Natural killer cell (primary cell): ENCODE measurements at places on chromosomes 3 and 15. TPM values are rescaled to one million over a fixed set of nuclear protein-coding genes. Genes with fewer than 3 reads are reported as not detected.

GRCh38 chr15:53759411-53759931 is at the start of gene WDR72:
WDR72 (minus strand) TSS chr15:53759663; CDS start chr15:53733149, 26,514 bp downstream.
- DNase-seq, result no peak
- H3K4me3 ChIP-seq, result no peak within 1 kb of the TSS
- peaks cover 8% of the 10 kb centered on the region for H3K4me1 ChIP-seq
- H3K36me3 ChIP-seq, result no peaks in the 10 kb centered on the region
- H3K27me3 ChIP-seq, result peaks cover 6% of the 10 kb centered on the region
- H3K27ac ChIP-seq, result no peak within 1 kb of the TSS

The ZNF80 gene
- 0.48 TPM for total RNA-seq

The AP3B2 gene
- not detected for total RNA-seq

DNA sequence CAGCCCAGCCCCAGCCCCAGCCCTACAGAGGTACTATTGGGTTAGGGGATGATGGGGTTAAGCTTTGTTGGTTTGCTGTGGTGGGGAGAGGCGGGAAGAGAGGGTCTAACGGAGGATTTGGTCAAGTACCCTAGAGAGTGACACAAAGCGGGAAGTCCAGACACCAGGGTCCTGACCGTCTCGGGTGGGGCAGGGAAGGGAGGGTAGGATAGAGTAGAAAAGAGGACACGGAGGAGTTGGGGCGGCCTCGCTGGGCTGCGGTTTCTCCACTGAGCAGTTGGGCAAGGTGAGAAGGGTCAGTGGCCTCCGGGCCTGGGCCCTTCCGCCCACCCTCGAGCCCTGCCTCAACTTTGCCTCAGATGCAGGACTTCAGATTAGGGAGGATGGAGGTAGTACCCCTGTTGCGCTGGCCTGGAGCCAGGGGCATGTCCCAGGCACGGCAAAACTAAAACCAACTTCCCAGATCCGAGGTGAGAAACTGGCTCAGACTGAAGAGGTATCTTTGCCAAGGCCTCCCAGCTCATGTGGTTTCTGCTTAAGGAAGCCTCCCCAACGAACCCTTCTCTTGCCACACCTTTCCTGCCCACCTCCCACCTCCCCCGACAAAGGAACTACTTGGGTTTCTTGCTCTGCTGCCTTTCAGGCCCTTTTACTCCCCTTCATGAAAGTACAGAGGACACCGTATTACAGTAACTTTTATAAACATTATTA is 551 bp downstream of the PML start:
- H3K36me3 ChIP-seq, result peaks cover 22% of the 10 kb centered on the region
- DNase-seq, result peak; percentile 68
- peak overlapping the region; percentile 80 for H3K27ac ChIP-seq
- H3K4me1 ChIP-seq, result peaks cover 60% of the 10 kb centered on the region
- H3K27me3 ChIP-seq, result no peaks in the 10 kb centered on the region

The FANCD2 gene
- 14.6 TPM for total RNA-seq

GRCh38 chr3:133930341-133930933 is 34.8 kb upstream of the RAB6B start:
- peak; percentile 22 for DNase-seq
- H3K27ac ChIP-seq, result no peak overlapping the region
- no peaks in the 10 kb centered on the region for H3K27me3 ChIP-seq
- no peaks in the 10 kb centered on the region for H3K36me3 ChIP-seq

- no peak overlapping the region for H3K27ac ChIP-seq
- no peak overlapping the region for H3K4me3 ChIP-seq
- H3K36me3 ChIP-seq, result no peaks in the 10 kb centered on the region
- no peaks in the 10 kb centered on the region for H3K4me1 ChIP-seq
Measured at GRCh38 chr3:60497902-60498301, 753.4 kb downstream of the FHIT start.

GRCh38 chr15:56608140-56608778 is 125.0 kb downstream of the ZNF280D start:
- H3K27me3 ChIP-seq, result no peaks in the 10 kb centered on the region
- no peak overlapping the region for H3K4me3 ChIP-seq
- no peak for DNase-seq

The CLDN18 gene
- total RNA-seq, result not detected

GRCh38 chr3:28564211-28564610 is 215.6 kb upstream of the AZI2 start:
- no peaks in the 10 kb centered on the region for H3K4me1 ChIP-seq
- H3K27me3 ChIP-seq, result no peaks in the 10 kb centered on the region
- H3K36me3 ChIP-seq, result no peaks in the 10 kb centered on the region
- H3K4me3 ChIP-seq, result no peak overlapping the region

DNA sequence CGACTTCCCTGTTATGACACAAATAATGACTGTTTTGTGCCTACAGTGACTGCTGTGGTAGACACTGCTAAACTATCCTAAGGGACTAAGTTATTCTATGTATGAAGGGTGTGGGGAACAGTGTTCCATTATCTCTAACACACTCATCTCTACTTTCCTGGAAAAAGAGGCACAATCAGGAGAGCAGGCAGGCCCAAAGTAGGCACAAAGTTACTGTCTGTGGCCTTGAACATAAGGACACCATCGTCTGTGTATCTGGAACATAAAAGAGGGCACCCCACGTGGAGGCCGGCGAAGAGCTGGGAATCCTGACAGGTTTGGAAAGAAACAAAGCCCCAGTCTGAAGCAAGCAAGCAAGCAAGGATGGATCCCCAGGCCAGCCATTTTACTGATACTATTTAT is 1.5 kb downstream of the ABCC5 start:
- peaks cover 15% of the 10 kb centered on the region for H3K4me1 ChIP-seq
- H3K27ac ChIP-seq, result no peak overlapping the region
- DNase-seq, result no peak
- no peak overlapping the region for H3K4me3 ChIP-seq
- H3K27me3 ChIP-seq, result no peaks in the 10 kb centered on the region

The ROPN1 gene
- total RNA-seq, result not detected

- no peaks in the 10 kb centered on the region for H3K27me3 ChIP-seq
- H3K27ac ChIP-seq, result no peak overlapping the region
- H3K36me3 ChIP-seq, result no peaks in the 10 kb centered on the region
- no peak for DNase-seq
Measured at GRCh38 chr3:127462111-127462655, 128.3 kb downstream of the TPRA1 start.

DNA sequence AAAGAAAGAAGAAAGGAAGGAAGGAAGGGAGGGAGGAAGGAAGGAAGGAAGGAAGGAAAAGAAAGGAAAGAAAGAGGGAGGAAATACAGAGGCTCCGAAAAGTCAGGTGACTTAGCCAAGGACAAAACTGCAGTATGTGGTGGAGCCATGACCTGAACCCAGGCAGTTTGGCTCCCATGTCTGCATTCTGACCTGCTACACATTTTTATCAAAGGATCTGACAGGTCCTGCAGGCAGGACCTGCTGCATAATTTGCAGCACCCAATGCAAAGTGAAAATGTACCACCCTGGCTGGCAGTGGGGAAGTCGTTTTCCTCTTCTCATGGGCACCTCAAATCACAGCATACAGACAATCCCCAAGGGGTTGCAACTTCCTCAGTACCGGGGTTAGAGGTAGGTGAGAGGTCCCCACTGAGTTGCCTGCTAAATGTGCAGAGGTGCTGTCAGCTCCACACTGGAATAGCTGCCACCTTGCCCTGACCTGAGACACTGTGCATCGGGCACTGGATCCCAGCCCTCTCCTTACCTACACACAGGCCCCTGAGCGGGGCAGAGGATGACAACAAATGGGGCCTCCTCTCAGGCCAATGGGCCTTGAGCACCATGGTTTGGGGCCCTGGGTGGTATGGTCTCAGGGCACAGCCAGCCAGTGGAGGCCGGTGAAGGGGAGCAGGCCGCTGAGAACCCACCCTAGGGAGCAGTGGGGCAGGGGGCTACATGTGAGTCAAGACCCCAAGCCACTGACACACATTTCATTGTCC is 175.1 kb downstream of the SHQ1 start:
- no peak overlapping the region for H3K27ac ChIP-seq
- no peaks in the 10 kb centered on the region for H3K36me3 ChIP-seq
- no peaks in the 10 kb centered on the region for H3K27me3 ChIP-seq
- no peaks in the 10 kb centered on the region for H3K4me1 ChIP-seq
- no peak for DNase-seq

- no peak for DNase-seq
- no peaks in the 10 kb centered on the region for H3K27me3 ChIP-seq
- no peaks in the 10 kb centered on the region for H3K36me3 ChIP-seq
- no peak overlapping the region for H3K4me3 ChIP-seq
- no peak overlapping the region for H3K27ac ChIP-seq
Measured at GRCh38 chr15:35746121-35746520, 200.2 kb upstream of the DPH6 start.

DNA sequence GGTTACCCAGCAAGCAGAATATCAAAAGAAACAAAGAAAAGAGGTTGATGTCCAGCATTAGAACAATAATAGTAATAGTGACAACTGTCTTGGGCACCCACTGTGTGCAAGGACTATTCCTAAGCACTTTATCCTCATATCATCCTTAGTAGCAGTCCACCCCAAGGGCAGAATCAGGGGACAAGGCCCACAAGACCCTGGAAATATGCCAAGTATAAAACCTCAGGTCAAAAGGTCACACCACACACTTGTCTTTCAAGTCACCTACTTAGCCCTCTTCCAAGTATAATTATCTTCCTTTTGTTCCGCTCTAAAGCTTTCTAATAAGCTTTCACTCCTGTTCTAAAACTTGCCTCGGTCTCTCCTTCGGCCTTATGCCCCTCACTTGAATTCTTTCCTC is 124.0 kb upstream of the STT3B start:
- H3K27ac ChIP-seq, result no peak overlapping the region
- no peaks in the 10 kb centered on the region for H3K27me3 ChIP-seq
- no peak for DNase-seq

The CCDC80 gene
- total RNA-seq, result not detected

The FGF7 gene
- not detected for total RNA-seq

DNA sequence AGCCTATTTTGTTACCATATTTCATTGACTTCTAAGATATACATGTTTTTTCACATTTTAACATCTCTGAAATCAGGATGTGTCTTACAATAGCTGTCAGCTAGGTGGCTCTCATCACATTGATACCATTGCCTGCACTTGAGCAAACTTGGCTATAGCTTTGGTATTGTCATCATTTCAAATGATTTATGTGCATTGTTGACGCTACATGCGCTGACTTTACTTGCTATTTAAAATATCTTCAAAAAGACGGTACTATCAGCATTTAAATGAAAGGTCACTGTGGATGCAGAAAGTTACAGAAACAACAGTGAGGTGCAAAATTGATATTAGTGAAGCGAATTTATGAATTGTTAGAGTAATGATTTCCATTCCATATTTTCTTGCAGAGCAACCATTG is 54.0 kb upstream of the ABHD2 start:
- H3K27me3 ChIP-seq, result no peaks in the 10 kb centered on the region
- no peaks in the 10 kb centered on the region for H3K36me3 ChIP-seq
- H3K4me1 ChIP-seq, result no peaks in the 10 kb centered on the region
- no peak overlapping the region for H3K4me3 ChIP-seq

GRCh38 chr15:99095626-99096025 is 9.3 kb upstream of the SYNM start:
- H3K27me3 ChIP-seq, result peaks cover 6% of the 10 kb centered on the region
- H3K4me3 ChIP-seq, result no peak overlapping the region
- H3K27ac ChIP-seq, result no peak overlapping the region
- H3K36me3 ChIP-seq, result no peaks in the 10 kb centered on the region

- no peak overlapping the region for H3K27ac ChIP-seq
- H3K36me3 ChIP-seq, result no peaks in the 10 kb centered on the region
- H3K4me3 ChIP-seq, result no peak overlapping the region
- H3K27me3 ChIP-seq, result no peaks in the 10 kb centered on the region
Measured at GRCh38 chr3:112623717-112624116, 17.2 kb downstream of the CCDC80 start.

GRCh38 chr3:167864552-167864874 is 129.0 kb downstream of the SERPINI1 start:
- H3K4me3 ChIP-seq, result no peak overlapping the region
- no peak for DNase-seq
- no peaks in the 10 kb centered on the region for H3K27me3 ChIP-seq
- H3K4me1 ChIP-seq, result no peaks in the 10 kb centered on the region
- H3K36me3 ChIP-seq, result no peaks in the 10 kb centered on the region

DNA sequence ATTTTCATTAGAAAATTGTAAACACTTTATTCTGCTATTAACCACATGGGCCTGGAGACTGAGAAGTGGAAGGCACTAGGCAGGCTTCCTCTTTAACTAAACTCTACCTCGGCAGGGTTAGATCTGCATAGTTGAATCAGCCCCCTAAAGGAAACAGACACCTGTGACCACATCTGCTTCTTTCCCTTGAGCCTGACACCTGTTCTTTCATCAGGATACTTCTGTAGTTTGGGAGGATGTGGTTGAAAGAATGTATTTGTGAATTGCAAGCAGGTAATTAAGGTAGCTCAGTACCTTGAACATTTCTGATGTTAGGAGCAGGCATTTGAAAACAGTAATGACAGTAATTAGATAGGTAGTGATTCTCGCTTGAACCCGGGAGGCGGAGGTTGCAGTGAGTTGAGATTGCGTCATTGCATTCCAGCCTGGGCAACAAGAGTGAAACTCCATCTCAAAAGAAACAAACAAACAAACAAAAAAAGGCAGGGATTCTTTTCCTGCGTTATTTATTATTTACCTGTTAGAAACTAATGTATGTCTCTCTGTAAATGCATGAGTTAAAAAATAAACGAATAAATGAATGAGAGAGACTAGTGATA is 468.5 kb downstream of the NLGN1 start:
- H3K4me1 ChIP-seq, result no peaks in the 10 kb centered on the region
- H3K36me3 ChIP-seq, result no peaks in the 10 kb centered on the region
- H3K4me3 ChIP-seq, result no peak overlapping the region
- H3K27ac ChIP-seq, result no peak overlapping the region
- DNase-seq, result no peak
- H3K27me3 ChIP-seq, result no peaks in the 10 kb centered on the region

GRCh38 chr3:136070334-136070733 is 104.8 kb downstream of the PPP2R3A start:
- DNase-seq, result no peak
- H3K36me3 ChIP-seq, result no peaks in the 10 kb centered on the region
- no peaks in the 10 kb centered on the region for H3K27me3 ChIP-seq
- no peaks in the 10 kb centered on the region for H3K4me1 ChIP-seq

- H3K27me3 ChIP-seq, result no peaks in the 10 kb centered on the region
- H3K27ac ChIP-seq, result no peak overlapping the region
- H3K4me3 ChIP-seq, result no peak overlapping the region
- no peak for DNase-seq
- no peaks in the 10 kb centered on the region for H3K4me1 ChIP-seq
Measured at GRCh38 chr3:146087116-146087515, 73.9 kb downstream of the PLOD2 start.

- no peaks in the 10 kb centered on the region for H3K27me3 ChIP-seq
- no peak for DNase-seq
- H3K36me3 ChIP-seq, result no peaks in the 10 kb centered on the region
- H3K4me3 ChIP-seq, result no peak overlapping the region
- H3K4me1 ChIP-seq, result no peaks in the 10 kb centered on the region
Measured at GRCh38 chr3:100898681-100899080, 94.5 kb downstream of the ABI3BP start.

The TMEM207 gene
- not detected for total RNA-seq

The GCNT3 gene
- not detected for total RNA-seq
